ENCODE measurements at places on chromosomes 6 and 20.

- no peak for DNase-seq
Measured at GRCh38 chr20:19823216-19823615, 65.2 kb downstream of the RIN2 start.

GRCh38 chr6:130873746-130874145, 46.5 kb downstream of the SMLR1 start:
- no peak for DNase-seq

- DNase-seq, result no peak
Measured at GRCh38 chr6:107973594-107973993, 15.6 kb upstream of the SEC63 start.

- no peak for DNase-seq
Measured at GRCh38 chr6:143976806-143977349, 31.2 kb downstream of the PLAGL1 start.

- no peak for DNase-seq
Measured at GRCh38 chr20:10111139-10111958, 76.6 kb downstream of the ANKEF1 start.

DNA sequence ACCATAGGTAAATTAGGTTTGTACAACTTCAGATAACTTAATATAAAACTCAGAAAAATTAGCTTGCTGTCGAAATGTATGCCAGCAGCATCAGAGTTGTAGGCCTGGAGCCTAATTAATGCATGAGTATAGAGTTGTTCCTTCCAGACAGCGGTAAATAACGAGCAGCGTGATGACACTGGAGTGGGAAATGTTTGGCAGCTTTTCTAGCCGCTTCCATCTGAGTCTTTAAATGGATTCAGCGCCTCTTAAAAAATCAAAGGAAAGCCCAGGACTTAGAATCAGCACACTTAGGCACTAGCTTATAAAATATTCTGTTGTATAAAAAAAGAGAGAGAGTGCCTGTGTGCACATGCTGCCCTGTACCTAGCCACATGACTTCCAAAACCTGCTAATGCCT, 43.7 kb upstream of the SYNJ2 start:
- peak; percentile 13 for DNase-seq

DNA sequence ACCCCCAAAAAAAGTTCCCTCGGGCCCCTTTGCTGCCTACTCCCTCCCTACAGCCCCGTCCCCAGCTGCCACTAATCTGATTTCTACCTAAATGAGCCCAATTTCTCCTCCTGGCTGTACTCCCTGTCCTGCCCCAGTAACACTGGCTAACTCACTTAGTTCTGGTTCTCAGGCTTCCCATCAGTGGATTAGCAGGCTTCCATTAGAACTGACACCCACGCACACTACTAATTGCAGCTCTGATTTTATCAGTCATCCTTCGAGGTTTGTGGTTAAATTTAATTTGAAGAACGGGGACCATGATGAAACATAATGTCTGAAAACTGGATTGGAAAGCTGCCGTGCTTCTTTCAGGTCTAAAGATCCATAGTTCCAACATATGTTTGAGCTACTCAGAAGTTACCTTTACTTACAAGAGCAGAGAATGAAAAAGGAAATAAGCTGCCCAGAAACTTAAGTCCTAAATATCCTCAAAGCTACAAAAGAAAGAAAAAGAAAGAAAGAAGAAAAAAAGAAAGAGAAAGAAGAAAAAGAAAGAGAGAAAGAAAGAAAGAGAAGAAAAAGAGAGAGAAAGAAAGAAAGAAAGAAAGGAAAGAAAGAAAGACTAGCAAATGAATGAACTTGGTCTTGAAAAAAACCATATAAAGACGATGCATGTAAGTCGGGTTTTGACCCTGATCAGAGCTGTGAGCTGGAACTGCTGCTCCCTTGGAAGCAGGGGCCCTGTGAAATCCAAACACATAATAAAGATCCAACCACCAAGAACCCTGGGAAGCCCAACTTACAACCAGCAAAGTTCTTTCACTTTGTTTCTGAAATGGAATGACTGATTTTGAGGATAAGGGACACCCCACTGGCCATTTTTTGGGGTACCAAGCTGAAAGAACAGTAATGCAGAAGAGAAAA, 51.7 kb downstream of the CNKSR3 start:
- DNase-seq, result peak; percentile 23

- no peak for DNase-seq
Measured at GRCh38 chr6:3766214-3766613, 14.7 kb upstream of the PXDC1 start.

Measured in NCI-H1105 treated with DMSO at 0.1 percent for 48 hours (cell line).